ENCODE measurements at places on chromosomes 1 and 21. TPM values are rescaled to one million over a fixed set of nuclear protein-coding genes. Genes with fewer than 3 reads are reported as not detected.

CRB1 gene
- total RNA-seq: not detected

FLG gene
- total RNA-seq: not detected

PRAMEF10 gene
- not detected for total RNA-seq

C1orf94 gene
- total RNA-seq: 0.06 TPM

NPHS2 gene
- not detected for total RNA-seq

ARHGEF11 gene
- total RNA-seq: 18.0 TPM

ATP1A4 gene
- not detected for total RNA-seq

All from A549 treated with AZD2906 at 1 μM for 4 hours (cell line).